Cardiac muscle cell (in vitro differentiated cells and primary cell): ENCODE measurements at places on chromosomes 4 and X. TPM values are rescaled to one million over a fixed set of nuclear protein-coding genes. Genes with fewer than 3 reads are reported as not detected.

TRO gene
- 125 and 140 TPM in 2 replicates for polyA plus RNA-seq

SCML2 gene
- polyA plus RNA-seq, result 8.4 and 14.5 TPM in 2 replicates

TMEM271 gene
- not detected in 2 replicates for polyA plus RNA-seq

HHIP gene
- 0.34 and 0.99 TPM in 2 replicates for polyA plus RNA-seq

PITX2 gene
- 0.77 and 7.0 TPM in 2 replicates for polyA plus RNA-seq

NDST3 gene
- polyA plus RNA-seq, result 0.07 TPM in 1 of 2 replicates, not detected in the other

VSIG4 gene
- not detected in 2 replicates for polyA plus RNA-seq

PLCXD1 gene
- 16.6 and 20.6 TPM in 2 replicates for polyA plus RNA-seq

SPANXA1 gene
- polyA plus RNA-seq, result not detected in 2 replicates

IQCM gene
- not detected in 2 replicates for polyA plus RNA-seq

DNAJB14 gene
- polyA plus RNA-seq, result 18.1 and 24.6 TPM in 2 replicates

TMEM187 gene
- 12.9 and 14.6 TPM in 2 replicates for polyA plus RNA-seq

PPP2R2C gene
- not detected in 2 replicates for polyA plus RNA-seq

DSPP gene
- not detected in 2 replicates for polyA plus RNA-seq

RAI2 gene
- polyA plus RNA-seq, result 3.4 and 4.3 TPM in 2 replicates

GRPR gene
- polyA plus RNA-seq, result 0.21 and 0.52 TPM in 2 replicates

TXK gene
- polyA plus RNA-seq, result 0.93 TPM in 1 of 2 replicates, not detected in the other

RAB39B gene
- 3.0 and 4.2 TPM in 2 replicates for polyA plus RNA-seq

SSX4B gene
- polyA plus RNA-seq, result not detected in 2 replicates

S100G gene
- not detected in 2 replicates for polyA plus RNA-seq

SLIT2 gene
- 49.9 and 62.5 TPM in 2 replicates for polyA plus RNA-seq

MAGEA4 gene
- not detected in 2 replicates for polyA plus RNA-seq

PGAM4 gene
- polyA plus RNA-seq, result 0.39 and 0.55 TPM in 2 replicates

CASK gene
- polyA plus RNA-seq, result 44.6 and 69.7 TPM in 2 replicates

DCX gene
- 0.34 and 0.55 TPM in 2 replicates for polyA plus RNA-seq

UGT2B17 gene
- polyA plus RNA-seq, result not detected in 2 replicates

CSAG1 gene
- polyA plus RNA-seq, result not detected in 2 replicates

IGSF1 gene
- polyA plus RNA-seq, result 6.5 and 7.5 TPM in 2 replicates
